Osteocyte (in vitro differentiated cells): ENCODE measurements at places on chromosomes 1 and 21. TPM values are rescaled to one million over a fixed set of nuclear protein-coding genes. Genes with fewer than 3 reads are reported as not detected.

INAVA gene
- 2.0 and 2.1 TPM in 2 replicates for total RNA-seq

MFAP2 gene
- 169 and 172 TPM in 2 replicates for total RNA-seq

JUN gene
- 115 and 134 TPM in 2 replicates for total RNA-seq

FAM177B gene
- not detected in 2 replicates for total RNA-seq

OR2T35 gene
- not detected in 2 replicates for total RNA-seq

SMYD2 gene
- total RNA-seq: 44.7 and 46.8 TPM in 2 replicates

DNA sequence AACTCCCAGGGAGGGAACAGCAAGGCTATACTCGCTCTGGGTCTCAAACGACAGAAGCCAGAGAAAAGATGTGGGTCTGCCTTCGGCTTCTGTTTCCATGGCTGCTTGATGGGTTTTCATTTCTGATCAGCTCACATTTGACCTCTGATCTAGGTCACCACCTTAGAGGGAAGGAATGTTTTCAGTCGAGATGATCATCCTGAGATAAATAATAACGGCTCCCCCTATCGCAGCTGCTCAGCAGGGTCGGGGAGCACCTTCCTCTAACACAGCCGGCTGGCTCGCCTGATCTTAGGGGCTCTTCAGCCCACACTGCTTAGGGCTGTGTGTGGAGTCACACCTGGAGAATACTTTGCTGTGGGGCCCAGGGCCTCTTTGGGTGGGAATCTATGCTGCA, 53.1 kb upstream of the ZNF648 start:
- DNase-seq: no peak

DNA sequence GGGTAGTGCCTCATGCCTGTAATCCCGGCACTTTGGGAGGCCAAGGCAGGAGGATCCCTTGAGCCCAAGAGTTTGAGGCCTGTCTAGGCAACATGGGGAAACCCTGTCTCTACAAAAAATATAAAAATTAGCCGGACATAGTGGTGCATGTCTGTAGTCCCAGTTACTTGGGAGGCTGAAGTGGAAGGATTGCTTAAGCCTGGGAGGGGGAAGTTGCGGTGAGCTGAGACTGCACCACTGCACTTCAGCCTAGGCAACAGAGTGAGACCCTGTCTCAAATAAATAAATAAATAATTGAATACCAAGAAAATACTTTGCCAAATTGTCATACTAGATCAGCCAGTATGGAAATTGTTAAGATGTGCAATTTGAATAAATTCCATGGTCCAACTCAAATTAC, 5.9 kb upstream of the RBBP5 start:
- DNase-seq: no peak

- no peak for DNase-seq
These were observed 54.5 kb downstream of the PCNX2 start for GRCh38 chr1:233240829-233241682.

DNA sequence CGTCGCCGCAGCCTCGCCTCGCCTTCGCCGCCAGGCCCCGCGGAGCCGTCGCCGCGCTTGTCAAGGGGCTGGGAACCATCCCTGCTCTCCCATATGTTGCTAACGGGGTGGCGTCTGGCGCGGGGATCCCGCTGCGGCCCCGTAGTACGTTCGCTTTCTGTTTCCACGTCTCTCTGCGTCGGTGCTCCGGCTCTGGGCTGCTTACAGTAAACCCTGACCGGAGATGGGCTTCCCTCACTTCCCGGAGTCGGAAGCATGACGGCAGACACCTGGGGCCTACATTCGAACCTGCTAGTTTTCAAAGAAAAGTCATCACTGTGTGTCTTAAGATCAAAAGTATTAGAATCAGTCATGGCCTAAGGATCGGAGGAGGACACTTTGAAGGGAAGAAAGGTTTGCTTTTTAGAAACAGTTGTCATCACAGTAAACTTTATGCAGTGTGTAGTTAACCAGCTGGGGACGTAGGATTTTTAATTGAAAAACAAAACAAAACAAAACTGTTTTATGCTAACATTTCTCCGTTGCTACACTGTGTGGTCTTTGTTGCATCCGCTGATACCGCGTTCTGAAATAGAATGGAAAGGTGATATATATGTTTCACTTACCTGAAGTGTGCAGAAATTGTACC, 69.0 kb downstream of the SLC35A3 start:
- peak; percentile 86 for DNase-seq

- DNase-seq: no peak
These were observed 26.1 kb upstream of the STMN1 start for GRCh38 chr1:25932321-25932720.

- no peak for DNase-seq
These were observed 28.4 kb upstream of the NFIA start for GRCh38 chr1:61053712-61054600.

DNA sequence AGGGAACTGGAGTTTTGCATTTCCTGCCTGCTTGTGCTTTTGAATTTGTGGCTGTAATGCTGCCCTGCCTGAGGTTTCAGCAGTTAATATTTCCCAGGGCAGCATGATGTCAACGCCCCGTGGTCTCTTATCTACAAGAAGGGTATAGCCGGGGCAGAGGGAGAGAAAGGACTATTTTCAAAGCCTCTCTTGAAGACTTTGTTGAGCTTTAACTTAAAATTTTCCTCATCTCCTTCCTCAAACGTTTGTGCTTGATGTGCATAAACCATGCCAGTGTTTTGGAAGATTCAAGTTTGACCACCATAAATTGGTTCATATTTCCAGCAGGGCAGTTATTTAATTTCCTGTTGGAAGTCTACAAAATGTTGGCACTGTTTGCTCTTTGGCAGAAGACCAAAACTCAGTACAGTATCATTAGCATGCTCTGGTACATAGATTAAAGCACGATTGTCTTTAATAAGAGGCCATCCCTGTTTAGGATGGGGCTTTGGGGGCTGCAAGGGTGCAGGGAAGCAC, 43.4 kb downstream of the ROR1 start:
- no peak for DNase-seq
